ENCODE measurements at places on chromosomes 12 and 14.

GRCh38 chr14:104227806-104228205 lies 89.4 kb downstream of the KIF26A start:
- no peak for DNase-seq

DNA sequence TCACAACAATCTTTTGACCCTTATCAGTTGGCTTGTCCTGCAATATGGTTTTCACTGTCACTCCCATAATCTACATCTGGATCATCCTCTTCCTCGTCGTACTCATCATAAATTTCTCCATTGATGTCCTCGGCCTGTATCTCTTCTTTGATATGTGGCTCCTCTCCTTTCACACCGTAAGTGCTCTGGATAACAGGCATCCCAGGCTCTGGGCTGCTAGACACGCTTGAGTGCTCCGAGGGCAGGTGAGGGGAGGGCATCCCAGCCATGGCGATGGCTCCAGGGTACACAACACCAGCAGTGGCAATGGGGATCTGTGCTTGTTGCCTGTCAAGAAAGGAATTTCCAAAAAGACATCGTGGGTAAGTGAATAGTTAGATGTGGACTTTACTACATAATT lies 415.3 kb downstream of the SOX5 start:
- no peak for DNase-seq

DNA sequence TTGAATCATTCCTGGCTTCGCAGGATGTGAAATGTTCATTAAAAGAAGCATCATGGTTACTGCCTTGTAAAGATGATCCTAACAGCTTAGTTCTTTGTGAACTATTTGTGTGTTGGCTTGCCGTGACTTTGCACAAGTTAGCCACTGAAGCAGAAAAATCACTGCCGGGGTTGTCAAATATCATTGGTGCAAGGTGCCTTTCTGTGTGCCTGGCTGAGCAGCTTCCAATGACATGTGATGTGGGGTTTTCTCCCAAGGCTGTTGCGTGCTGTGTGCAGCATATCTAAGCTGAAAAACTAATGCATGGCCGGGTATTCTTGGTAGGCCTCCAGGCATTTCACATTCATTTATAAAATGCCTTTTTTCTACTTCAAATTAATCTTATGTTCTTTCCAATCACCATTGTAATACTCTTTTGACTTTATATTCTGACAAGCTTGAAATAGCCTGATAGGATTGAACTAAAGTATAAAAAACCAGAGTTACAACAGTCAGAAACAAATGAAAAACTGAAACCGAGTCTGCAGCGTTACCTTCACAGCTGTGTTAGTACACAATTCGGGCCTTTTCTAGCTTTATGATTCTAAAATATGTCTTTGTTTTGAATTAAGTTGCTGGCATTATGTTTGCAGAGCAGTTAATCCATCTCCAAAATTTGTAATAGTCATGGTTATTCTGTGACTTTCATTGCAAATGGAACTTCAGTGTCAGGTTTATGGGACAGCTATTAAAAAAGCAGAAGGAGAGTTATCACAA lies 222.1 kb downstream of the SYT1 start:
- no peak for DNase-seq

DNA sequence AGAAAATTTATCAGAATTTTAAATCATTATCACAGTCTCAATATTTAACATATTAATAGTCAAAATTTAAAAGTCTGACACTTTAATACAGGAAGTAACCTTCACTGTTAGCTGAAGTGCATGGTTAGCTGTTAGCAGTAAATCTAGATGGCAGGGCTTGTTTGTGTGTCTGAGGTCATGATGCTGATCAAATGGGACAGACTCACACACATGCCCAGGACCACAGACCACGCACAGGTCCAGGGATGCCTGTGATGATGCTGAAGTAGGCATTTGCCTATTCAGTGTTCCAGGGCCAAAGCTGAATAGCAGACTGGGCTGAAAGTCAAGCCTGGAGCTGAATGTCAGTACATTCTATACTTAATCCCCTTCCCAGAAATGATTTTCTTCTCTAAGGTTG lies 20.5 kb downstream of the FNTB start:
- no peak for DNase-seq

- no peak for DNase-seq
Observed at GRCh38 chr12:119176267-119177055, 2.3 kb upstream of the HSPB8 start.

All from H7 (cell line).